ENCODE measurements at places on chromosomes 1 and 21. TPM values are rescaled to one million over a fixed set of nuclear protein-coding genes. Genes with fewer than 3 reads are reported as not detected.

DNA sequence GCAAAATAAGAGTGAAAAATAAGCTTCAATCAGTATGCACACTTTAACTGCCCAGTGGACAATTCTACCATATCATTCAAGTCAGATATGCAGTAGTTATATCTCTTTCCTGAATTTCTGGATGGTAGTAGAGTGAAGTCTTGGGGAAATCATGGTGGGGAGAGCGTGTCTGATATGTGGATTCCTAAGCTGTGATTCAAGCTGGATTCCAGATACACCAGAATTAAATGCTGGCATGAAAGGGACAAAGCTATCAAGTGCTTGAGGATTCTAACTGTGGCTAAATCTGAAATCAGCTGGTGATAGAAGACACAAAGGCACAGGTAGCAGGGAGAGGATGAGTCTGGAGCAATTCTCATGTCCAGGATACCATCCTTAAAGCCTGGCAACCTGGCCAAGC is 323.5 kb downstream of the DUSP10 start:
- DNase-seq, result no peak

GRCh38 chr1:43772978-43773377 is 65.6 kb downstream of the ST3GAL3 start:
- DNase-seq, result no peak

- DNase-seq, result no peak
Observed at GRCh38 chr1:81512252-81513003, 288.3 kb upstream of the ADGRL2 start.

- DNase-seq, result no peak
Observed at GRCh38 chr1:101112051-101112780, 86.6 kb upstream of the DPH5 start.

GRCh38 chr1:78759881-78760280 is 110.2 kb downstream of the IFI44 start:
- no peak for DNase-seq

- DNase-seq, result no peak
Observed at GRCh38 chr1:12486401-12487005, 131.5 kb downstream of the DHRS3 start.

DNA sequence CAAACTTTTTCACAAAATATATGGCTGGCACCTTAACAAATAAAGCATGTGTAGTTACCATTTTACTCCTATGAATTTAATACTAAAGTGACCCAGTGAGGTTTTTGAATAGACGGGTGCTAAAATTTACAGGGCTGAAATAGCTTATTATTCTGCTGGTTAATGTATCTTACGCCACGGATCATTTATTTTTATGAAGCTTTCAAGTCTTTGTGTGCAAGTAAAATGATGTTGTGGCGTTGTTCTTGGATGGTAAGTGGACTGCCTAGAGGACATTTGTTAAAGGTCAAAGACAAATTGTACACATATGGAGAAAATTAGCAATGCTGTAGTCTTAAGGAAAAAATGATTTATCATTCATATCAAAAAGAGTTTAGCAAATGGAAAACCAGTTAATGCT is 22.8 kb downstream of the INSL5 start:
- no peak for DNase-seq

DNA sequence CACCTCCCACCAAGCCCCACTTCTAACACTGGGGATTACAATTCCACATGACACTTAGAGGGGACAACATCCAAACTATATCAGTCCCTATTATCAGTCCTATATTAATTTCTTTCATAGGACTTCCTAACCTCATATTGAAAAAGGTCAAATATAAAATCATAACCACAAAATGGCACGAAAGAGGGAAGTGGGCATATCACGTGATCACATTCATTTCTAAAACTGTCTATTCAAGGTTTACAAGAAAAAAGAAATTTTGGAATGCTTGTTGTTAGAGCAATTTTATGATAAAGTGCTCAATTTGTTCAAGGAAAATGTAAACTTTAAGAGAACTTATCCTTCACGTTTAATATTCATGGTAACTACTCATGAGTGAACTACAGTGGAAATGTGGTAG is 13.2 kb upstream of the CDC7 start:
- no peak for DNase-seq

DNA sequence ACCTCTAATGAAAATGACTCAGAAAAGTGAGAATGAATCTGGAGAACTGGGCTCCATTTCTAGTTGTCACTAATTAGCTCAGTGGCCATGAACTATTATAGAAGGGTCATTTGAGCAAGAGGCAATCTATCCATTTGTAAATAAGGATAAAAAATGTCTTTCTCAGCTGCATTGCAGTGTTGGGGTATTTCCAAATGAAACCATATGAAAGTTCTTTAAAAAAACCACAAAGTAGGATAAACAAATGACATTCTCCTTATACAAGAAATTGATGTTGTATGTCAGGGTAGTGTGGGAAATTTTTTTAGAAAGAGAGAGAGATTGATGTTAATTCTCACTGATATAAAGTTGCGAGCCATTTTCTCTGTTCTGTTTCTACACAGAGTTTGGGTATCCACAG is 26.0 kb downstream of the FMO3 start:
- DNase-seq, result no peak

The PEAR1 gene
- total RNA-seq, result 1.2 TPM

DNA sequence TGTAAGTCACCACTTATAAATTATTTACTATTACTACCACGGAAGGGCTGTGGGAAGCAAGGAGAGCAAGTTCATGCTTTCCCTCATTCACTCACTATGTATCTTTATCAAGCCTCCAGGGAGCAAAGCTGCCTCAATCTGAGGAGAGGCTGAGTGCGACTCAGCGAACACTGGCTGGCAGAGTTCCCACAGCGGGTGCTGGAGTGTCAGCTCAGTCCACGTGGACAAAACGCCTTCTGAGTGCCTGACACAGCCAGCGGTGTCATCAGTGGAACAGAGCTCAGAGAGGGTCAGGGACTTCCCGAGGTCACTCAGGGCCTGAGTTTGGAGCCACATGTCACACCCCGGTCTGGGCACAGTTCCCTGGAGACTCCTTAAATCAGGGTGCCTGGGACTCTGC is 16.9 kb downstream of the MATN1 start:
- DNase-seq, result no peak

DNA sequence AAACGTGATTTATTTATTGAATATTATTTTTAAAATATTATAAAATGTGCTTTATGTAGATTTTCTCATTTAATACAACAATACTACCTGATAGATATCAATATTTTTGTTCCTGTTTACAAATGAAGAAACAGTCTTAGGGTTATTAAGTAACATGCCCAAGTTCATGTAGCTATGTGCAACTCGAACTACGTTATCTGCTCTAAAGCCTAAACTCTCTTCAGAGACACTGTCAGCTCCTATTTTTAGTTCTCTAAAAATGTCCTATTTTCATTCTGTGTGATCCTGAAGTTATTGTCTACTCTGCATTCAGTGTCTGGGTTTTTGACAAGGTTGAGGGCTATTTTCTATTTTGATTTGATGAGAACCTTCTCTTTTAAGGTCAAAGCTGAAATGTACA is 550.1 kb upstream of the B3GALT2 start:
- no peak for DNase-seq

The S100B gene
- total RNA-seq, result not detected

GRCh38 chr21:20647607-20648006 is 350.6 kb upstream of the NCAM2 start:
- no peak for DNase-seq

The ADAMTS5 gene
- 22.5 TPM for total RNA-seq

DNA sequence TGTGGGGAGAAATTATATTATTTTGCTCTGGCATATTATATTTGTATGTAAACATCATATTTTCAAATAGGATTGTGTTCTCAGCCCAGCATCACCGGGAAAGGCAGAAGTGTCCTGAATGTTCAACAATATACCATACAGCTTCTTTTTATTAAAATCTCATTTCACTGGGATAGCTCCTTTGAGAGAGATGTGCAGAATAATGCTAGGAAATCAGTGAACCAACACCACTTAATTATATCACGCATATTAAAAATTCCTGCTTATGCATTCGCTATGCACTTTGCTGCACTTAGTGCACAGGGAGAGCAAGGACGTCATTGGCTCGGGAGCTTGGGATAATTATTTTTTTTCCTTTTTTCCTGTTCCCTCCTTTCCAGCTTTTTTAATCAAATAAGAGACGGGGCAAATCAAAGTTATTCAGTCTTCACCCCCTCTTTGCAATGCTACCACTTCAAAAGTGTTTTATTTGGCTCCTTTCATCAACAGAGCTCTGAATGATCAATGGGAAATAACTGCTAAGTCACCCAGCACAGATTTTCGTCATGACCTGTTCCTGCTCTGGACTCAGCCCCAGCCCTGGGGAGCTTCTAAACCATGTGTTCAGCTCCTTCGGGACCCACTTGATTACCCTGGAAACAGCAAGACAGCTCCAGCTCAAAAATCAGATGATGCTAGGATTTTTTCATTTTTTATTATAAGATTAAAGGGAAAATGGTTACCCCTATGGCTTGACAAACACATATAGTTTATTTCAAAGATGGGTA is 165.5 kb upstream of the DUSP10 start:
- peak; percentile 32 for DNase-seq

GRCh38 chr1:245879091-245879490 is 628.0 kb downstream of the SMYD3 start:
- DNase-seq, result no peak

GRCh38 chr1:215263636-215264035 is 181.1 kb downstream of the KCNK2 start:
- DNase-seq, result no peak

DNA sequence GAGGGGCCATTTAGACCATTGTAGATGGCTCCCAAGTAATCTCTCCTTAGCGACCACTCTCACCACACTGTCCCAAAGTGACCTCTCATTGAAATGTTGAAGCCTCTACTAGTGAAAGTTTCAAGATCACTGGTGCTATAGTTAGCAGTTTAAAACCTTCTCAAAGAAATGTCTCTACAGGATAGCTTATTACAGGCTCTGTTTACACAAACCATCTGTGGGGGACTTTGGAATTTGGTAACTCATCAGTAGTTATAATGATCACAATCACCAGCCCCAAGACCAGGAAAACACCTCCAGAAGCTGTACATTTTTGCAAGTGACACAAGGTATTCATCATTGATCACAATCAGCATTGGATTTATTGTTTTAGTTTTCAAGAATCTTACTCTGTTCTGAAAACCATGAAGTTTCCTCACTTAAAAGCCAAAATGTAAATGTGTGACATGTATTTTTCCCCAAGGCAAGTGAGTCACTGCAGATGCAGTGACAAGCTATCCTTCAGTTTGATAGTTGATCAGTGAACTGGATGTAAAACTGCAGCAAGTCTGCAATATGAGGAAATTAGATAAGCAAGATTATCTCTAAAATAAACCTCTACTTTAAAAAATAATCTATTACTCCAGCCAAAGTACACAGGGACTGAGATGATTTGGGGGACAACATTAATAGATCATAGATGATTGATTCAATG is 41.9 kb downstream of the C21orf91 start:
- no peak for DNase-seq

The TMEM79 gene
- 2.4 TPM for total RNA-seq

DNA sequence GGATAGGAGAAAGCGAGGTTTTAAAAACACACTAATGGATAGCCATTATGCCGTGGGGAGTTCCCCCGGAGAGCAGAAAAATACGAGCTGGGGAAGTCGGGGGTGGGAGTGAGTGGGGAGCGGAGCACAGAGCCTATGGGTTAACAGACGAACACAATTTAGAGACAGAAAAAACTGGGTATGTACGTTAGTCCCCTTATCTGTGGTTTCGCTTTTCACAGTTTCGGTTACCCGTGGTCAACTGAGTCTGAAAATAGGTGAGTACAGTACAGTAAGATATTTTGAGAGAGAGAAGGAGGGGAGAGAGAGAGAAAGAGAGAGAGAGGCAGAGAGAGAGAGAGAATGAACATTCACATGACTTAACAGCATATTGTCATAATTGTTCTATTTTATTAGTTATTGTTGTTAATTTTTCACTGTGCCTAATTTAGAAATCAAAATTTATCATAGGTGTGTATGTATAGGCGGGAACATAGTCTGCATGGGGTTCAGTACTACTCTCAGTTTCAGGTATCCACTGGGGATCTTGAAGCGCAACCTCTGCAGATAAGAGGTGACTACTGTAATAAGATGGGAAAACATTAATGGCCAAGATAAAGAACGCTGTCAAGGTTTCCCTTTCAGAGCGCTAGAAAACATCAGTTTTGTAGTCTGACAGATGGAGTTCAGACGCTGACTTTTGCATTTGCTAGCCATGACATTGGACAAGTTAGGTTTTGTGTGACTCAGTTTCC is 125.6 kb upstream of the LMO4 start:
- no peak for DNase-seq

DNA sequence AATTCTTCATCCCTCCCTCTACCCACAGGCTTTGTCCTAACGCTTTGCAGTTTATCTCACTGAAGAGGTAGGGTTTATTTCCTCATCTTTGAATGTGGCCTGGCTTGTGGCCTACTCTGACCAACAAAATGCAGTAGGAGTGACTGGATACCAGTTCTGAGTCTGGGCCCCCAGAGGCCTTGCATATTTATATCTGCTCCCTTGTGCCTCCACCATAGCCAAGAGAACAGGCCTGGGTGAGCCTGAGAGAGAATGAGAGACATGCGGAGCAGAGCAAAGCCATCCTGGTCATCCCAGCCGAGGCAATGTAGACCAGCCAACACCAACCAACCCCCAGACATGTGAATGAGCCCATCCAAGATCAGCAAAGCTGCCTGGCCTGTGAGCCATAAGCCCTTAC is 30.3 kb downstream of the SMIM12 start:
- no peak for DNase-seq

The RSPH1 gene
- total RNA-seq, result 0.42 TPM

GRCh38 chr21:32320726-32321125 is 22.1 kb downstream of the MRAP start:
- DNase-seq, result no peak

- DNase-seq, result no peak
Observed at GRCh38 chr1:113648478-113648877, 110.8 kb downstream of the PHTF1 start.

DNA sequence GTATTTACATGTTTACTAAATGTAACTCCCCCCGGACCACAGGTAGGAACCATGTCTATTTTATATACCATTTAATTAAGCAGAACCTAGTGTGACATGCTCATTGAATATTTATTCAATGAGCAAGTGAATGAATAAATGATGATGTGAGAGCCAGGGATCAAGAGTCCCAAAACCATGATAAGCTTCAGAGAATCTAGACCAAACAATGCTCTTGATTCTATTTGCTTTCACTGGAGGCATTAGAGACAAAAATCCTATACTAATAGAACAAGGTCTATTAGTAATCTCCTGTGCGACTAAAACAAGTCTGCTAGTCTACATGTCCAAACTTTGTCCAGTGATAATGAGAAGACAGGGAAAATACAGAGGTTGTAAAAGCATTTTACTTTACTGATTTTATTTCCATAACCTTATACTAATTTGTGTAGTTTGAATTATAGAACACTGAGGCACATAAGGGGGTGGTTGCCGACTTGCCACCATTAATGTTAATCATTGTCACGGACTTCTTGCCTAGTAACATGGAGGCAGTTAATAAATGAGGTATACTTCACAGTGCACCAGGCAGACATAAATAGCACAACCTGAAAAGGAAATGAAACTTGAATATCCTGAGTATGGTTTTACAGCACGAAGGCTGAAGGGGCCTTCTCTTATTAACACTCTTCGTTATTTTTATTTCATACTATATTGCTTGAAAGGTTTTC is 69.8 kb downstream of the TBX15 start:
- no peak for DNase-seq
